ENCODE measurements at places on chromosomes 7 and 10. TPM values are rescaled to one million over a fixed set of nuclear protein-coding genes. Genes with fewer than 3 reads are reported as not detected.

TBX20 gene
- total RNA-seq: 132 TPM

DNA sequence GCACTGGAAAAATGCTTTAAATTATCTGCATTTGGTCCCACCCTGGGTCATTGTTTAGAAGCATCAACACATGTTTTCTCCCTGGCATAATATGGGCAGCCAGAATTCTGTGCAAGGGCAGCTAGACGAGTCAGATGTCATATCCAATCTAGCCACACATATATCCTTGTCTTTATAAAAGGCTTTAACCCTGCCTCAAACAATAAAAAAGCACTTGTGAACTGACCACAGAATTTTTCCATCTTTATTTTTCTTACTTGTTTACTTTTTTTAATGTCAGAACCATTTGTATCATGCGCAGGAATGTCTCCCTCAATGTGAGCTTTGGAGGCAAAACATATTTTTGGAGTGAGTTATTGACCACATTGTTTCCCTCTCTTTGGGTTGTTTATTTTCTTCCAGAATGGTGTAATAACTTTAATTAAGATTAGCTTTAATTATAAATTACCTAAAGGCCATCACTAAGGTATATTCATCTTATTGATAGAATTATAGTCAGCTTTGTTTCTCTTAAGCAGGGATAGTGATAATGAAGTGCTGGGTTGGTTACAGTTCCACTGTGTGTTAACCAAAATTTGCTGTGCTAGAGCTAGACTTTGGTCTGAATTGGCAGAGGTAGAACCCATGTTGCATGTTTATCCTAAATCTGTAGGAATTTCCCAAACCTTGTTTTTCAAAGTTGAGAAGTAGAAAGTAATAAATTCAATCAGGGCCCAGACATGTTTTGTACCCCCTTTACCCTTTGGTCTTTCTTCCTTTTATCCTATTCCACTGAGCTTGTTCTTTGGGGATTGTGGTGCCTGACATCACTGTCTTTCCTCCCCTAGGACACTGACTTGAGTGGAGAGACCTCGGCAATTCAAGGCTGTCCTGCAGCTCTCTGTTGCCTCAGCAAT, 1078.4 kb downstream of the KCNMA1 start:
- no peak for DNase-seq

- DNase-seq: no peak
Measured at GRCh38 chr7:28605427-28606085, 193.2 kb downstream of the CREB5 start.

DNA sequence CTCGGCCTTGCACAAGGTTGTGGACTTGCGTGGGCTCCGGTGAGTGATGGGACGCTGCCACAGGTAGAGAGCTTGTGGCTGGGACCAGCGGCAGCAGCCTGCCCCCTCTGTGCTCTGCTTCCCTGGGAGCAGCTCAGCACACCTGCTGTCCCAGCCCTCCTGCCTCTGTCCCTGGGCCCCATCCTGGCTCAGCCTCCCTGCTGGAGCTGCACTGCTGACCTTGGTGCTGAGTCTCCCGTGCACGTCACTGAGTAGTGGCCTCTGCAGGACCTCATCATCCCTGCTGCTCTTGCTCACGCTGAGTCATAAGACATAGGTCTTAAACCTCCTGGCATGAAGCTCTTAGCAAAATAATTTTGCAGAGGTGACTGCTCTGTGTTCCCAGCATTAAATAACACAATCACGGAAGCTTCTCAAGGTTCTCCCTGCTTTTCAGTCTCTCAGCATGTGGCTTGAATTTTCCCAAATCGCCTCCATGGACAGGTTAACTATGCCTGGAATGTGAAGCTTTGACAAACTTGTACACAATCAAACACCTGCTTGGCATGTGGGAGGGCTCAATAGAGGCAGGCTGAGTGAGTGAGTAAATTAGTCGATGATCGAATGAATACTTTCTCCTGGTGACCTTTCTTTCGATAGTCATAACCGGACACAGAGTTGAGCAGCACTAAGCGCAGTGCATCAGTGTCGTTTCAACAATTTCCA, 63.8 kb upstream of the NPS start:
- DNase-seq: no peak
